ENCODE measurements at places on chromosomes 4 and X.

- no peak for DNase-seq
- peaks cover 23% of the 10 kb centered on the region for H3K27me3 ChIP-seq
- no peaks in the 10 kb centered on the region for H3K36me3 ChIP-seq
- no peak overlapping the region for H3K27ac ChIP-seq
- H3K4me3 ChIP-seq, result no peak overlapping the region
Measured at GRCh38 chr4:7416745-7417432, 17.8 kb downstream of the PSAPL1 start.

DNA sequence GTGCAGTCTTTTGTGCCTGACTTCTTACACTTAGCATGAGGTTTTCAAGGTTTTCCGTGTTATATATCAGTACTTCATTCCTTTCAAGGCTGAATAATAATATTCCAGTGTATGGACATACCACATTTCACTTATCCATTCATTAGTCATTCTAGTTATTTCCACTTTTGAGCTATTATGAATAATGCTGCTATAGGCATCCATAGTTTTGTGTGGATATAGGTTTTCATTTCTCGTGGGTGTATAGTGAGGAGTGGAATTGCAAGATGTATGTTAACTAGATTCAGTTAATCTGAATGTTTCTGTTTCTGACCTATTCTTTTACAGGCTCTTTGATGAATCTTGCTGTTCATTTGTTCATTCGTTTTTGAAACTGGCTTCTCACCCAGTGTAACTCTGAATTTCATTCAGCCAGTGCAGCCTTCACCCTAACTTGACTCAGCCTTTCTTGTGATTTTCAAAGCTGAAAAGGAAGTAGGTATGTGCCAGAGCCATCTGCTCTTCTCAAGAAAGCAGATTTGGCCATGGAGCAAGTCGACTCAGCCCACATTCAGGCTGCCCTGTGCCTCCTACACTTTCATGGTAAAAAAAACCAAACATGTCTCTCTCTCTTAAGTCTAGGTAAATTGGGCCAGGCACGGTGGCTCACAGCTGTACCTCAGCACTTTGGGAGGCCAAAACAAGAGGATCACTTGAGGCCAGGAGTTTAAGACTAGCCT is 56.3 kb upstream of the NOCT start:
- H3K36me3 ChIP-seq, result no peaks in the 10 kb centered on the region
- peaks cover 2% of the 10 kb centered on the region for H3K4me1 ChIP-seq
- no peaks in the 10 kb centered on the region for H3K27me3 ChIP-seq
- no peak for DNase-seq

GRCh38 chr4:83012200-83012686 is 1.6 kb upstream of the LIN54 start:
- no peaks in the 10 kb centered on the region for H3K27me3 ChIP-seq
- peak overlapping the region; percentile 95 for H3K27ac ChIP-seq
- peak overlapping the region; percentile 86 for H3K4me3 ChIP-seq
- peak; percentile 25 for DNase-seq

- no peak overlapping the region for H3K27ac ChIP-seq
- no peaks in the 10 kb centered on the region for H3K36me3 ChIP-seq
- H3K27me3 ChIP-seq, result peaks cover 2% of the 10 kb centered on the region
Measured at GRCh38 chr4:140309124-140309870, 64.1 kb upstream of the SCOC start.

DNA sequence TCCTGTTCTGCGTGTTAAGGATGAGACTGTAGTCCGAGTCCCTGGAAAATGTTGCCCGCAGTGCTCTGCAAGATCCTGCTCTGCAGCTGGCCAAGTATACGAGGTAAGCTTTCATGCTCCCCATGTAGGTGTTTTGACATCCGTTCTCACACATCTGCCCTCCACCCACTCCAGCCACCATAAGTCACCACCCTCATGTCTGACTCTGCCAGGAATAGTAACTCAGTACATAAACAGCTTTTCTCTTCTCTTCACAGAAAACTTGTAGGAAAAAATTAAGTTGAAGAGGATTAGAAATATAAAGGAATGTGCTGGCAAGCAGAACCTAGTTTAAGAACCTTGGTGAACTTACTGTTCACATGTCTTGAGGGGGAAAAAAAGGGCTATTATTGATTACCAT is 207.9 kb downstream of the FRAS1 start:
- H3K27me3 ChIP-seq, result no peaks in the 10 kb centered on the region
- peaks cover 31% of the 10 kb centered on the region for H3K36me3 ChIP-seq
- H3K27ac ChIP-seq, result no peak overlapping the region

DNA sequence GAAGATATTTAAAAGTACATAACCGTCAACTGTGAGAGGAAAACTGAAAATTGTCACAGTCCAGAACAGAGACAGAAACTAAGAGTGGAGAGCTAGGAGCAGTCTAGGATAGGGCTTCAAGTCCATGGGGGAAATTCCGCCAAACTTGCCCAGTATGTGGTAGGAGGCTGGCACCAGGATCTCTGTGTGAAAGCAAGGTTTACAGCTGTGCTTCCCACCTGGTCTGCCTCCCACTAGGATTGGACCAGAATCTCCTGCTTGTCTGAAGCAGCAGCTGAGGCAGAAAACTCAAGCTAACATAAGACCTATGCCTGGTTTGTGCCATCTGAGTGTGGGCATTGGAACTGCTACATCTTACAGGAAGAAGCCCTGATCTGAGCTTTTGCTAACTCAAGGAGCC is 18.6 kb upstream of the FHL1 start:
- no peak overlapping the region for H3K4me3 ChIP-seq
- H3K27me3 ChIP-seq, result no peaks in the 10 kb centered on the region
- H3K36me3 ChIP-seq, result no peaks in the 10 kb centered on the region

GRCh38 chr4:109319684-109320083 is 17.2 kb upstream of the COL25A1 start:
- no peak overlapping the region for H3K4me3 ChIP-seq
- peaks cover 12% of the 10 kb centered on the region for H3K36me3 ChIP-seq
- no peak overlapping the region for H3K27ac ChIP-seq
- H3K4me1 ChIP-seq, result no peaks in the 10 kb centered on the region
- DNase-seq, result no peak
- no peaks in the 10 kb centered on the region for H3K27me3 ChIP-seq

DNA sequence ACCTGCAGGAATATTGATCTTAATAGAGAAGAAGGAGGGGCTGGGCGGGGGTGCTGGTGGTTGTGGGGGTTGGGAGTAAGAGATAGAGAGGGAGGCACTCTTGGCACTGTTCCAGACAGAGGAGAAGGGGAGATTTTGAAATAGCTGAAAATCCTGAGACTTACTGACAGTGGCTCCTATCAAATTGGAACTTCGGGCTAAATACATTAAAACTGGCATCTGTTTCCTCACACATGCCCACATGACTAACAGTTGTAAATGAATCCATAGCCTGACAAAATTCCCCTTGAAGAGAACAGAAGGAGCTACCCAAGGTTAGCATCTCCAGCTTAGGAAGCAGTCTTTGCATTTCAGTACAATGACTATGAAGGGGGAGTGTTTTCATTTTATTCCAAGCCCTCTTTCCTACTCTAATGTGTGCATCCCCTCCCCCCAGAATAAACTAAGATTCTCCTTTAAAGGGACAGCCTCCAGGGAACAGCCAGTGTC is 1.4 kb downstream of the DCX start:
- H3K27me3 ChIP-seq, result no peaks in the 10 kb centered on the region
- DNase-seq, result no peak
- H3K4me3 ChIP-seq, result peak overlapping the region; percentile 54
- no peaks in the 10 kb centered on the region for H3K36me3 ChIP-seq
- peaks cover 21% of the 10 kb centered on the region for H3K4me1 ChIP-seq
- H3K27ac ChIP-seq, result no peak overlapping the region

DNA sequence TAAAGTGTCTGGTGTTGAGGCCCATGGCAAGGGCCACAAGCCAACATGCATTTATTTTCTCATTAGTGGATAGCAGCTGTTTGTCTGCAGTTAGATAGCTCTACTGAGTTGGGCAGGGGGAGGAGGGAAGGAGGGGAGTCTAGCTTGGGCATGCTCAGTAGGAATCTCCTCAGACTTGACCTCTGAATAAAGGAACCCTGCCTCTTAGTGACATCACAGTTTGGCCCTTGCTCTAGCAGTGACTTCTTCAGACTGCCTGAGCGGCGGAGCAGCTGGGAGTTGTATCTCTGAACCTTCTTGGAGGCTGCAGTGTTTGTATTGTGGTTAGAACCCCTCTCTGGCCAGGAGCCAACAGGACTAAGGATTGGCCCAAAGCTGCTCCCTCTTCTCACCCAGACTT is 57.4 kb downstream of the BCORL1 start:
- no peak overlapping the region for H3K27ac ChIP-seq
- no peaks in the 10 kb centered on the region for H3K27me3 ChIP-seq
